ENCODE measurements at places on chromosomes 3 and 15.

DNA sequence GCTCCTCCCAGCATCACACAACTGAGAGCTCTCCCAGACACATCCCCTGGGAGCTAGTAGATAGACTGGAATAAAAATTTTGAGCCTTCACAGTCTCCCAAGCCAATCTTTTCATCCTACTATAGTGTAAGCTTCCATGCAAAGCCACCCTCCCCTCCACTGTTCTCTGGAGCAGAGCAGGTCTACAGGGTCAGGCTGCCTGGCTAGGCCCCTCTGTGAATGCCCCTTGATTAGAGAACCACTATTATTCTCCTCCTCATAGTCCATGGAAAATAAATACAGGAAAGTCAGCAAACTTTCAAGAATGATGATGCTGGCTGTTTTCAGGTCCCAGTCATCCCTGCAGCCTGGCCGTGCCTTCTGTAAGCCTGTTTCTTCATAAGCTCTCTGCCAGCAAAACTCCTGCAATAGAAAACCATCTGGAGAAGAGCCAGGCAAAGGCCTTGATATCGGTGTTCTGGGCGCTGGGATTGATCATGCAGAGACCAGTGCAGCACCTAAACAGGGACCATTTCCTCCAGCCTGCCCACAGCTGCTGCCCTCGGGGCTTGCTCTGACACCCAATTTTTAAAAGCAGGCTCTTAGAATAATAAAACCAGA, 51.7 kb downstream of the CRYGS start:
- no peak for DNase-seq

- DNase-seq: peak; percentile 90
Measured at GRCh38 chr3:71582036-71582611, 1.4 kb downstream of the FOXP1 start.

DNA sequence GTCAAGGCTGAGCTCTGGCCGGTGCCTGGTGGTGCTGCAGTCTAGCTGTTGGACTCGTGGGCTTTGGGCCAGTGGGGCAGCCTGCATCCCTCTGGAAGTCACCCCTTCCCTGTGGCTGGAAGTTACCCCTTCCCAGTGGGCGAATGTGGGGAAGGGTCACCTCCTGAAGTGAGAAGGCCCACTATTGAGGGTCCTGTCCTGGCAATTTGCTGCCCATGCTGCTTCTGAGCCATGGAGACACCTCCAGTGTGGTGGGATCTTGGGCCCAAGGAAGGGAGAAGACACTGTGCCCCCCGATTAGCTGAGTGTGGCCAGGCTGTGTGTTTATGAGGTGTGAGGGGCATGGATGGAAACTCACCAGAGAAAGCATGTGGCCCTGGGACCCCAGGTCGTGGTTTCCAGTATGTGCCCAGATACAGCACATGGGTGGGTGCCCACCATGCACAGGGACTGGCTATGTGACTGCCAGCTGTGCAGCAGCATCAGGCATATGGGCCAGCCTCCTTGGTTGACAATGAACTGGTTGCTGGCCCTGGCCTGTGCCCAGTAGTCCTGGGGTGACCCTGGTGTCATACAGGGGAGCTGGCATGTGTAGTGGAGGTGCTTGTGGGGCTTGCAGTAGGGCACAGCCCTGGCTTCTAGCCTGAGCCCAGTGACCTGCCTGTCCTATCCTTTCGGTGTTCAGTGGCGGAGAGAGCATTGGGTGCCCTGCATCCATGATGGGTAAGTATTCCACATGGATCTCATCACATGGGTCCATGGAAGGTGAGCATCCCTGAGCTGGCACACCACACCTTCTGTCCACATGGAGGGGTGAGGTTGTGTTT, 221.2 kb downstream of the SNRPN start:
- DNase-seq: peak; percentile 56

GRCh38 chr15:85379403-85380131, 836 bp upstream of the AKAP13 start:
- DNase-seq: no peak

GRCh38 chr3:94737116-94737515, 674.3 kb downstream of the NSUN3 start:
- DNase-seq: no peak

DNA sequence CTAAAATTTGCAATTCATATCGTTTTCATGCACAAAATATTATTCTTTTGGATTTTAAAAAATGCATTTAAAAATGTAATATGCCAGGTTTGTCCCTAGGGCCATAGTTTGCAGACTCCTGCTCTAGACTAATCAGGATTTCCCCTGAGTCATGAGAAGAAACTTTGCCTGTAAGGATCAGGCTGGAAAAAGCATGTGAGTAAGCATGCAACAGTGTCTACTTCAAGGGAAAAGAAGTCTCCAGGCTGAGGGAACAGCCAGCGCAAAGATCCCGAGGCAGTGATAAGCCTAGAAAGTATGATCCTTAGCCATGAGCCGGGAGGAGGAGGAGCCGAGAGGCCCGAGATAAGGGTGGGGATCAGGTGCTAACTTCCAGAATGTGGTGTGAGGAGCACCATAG, 382.8 kb upstream of the CFAP20DC start:
- no peak for DNase-seq

- no peak for DNase-seq
Measured at GRCh38 chr15:87589134-87589533, 667.4 kb downstream of the NTRK3 start.

GRCh38 chr15:34783991-34784390, 11.4 kb downstream of the ACTC1 start:
- no peak for DNase-seq

GRCh38 chr3:108208831-108209230, 13.4 kb downstream of the IFT57 start:
- DNase-seq: no peak

GRCh38 chr15:69265347-69265955, 33.3 kb upstream of the PAQR5 start:
- DNase-seq: no peak

DNA sequence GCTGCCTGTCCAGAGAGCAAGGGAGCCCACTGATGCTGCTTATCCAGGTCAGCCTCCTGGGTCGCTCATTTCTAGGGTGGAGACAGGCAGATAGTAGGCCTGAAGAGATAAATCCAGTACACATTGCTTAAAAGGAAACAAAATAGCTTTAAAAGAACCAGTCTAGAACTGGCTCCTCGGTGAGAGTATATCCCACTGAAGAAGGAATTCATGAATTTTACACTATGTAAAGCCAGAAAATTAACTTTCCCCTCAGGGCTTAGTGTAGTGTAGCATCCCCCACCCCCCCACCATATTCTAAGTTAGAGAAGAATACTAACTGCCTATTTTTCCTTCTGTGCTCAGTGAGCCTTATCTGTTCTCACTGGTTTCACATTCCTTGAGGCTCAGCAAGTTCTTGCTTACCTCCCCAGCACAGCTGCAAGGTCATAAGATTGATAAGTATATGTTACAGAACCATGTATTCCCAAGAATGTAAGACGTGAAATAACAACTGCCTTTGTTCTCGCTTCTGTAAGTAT, 30.5 kb upstream of the NOX5 start:
- no peak for DNase-seq

DNA sequence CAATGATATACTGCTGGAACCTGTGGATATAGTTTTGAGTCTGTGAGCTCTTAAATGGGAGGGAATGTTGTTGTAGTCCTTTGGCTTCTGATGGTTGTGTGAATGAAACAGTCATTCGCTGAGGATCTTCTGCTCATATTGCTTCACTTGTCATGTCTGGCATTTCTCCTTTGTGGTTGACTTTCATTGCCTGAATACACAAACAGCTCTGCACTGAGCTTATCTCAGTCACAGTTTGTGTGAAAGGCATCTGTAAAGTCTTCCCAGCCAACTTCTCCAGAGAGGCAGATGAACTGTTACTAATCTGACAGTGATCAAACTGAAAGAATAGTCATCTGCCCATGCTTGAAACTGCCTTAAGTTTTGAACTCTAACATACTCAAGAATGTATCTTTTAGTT, 59.8 kb downstream of the TMED3 start:
- DNase-seq: no peak

DNA sequence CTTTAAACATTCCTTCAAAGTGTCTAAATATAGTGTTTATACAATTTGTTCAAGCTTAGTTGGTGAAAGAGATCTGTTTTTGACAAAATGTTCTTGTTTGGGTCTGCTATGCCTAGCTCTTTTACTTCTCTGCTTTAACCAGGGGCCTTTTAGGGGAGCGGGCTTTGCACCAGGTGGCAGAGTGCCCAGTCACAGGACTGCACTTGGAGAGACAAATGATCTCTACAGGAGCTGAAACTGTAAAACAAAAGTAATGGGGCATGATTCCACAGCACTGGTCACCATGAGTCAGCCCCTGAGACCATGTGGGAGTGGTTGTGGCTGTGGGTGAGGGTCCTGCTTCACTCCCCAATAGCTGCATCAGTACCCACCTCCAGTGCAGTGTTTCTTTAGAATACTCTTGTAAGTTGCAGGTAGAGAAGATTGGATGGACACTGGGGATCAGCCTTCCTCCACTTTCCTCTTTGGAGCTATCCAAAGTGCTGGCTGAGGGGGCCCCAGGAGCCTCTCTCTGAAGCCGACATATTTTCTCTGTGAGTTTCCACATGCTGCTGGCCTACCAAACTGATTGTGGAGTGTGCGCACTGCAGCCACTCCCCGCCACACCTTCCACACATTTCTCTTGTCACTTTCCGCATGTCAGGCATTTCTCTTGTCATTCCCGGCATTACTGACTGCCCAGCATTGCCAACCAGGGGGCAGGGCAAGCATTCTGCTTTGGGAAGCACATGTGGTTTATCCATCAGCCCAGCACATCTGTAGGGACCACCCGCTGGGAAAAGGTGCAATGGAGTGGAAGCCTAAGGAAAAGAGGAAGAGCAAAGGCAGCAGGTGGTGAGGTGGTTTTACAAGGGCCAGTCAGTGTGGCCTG, 110.0 kb downstream of the EPHB1 start:
- DNase-seq: peak; percentile 30

GRCh38 chr3:150069633-150070032, 98.9 kb upstream of the PFN2 start:
- no peak for DNase-seq

DNA sequence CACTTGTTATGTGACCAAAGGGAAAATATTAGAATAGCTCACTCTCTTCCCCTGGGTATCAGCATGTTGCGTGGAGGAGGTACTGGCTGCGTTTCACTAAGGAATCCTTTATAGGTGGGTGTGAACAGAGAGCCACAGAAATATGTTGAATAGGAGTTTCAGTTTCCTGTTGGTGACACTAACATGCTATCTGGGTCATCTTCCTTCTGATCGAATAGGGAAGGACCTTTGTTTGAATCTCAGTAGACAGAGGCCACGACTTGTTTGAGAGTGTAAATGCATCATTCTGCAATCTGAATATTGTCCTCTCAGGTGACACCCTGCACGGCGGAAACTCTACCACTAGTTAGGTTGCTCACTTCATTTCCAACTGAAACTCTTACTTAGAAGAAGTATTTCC, 157.9 kb upstream of the SLC2A2 start:
- DNase-seq: no peak

DNA sequence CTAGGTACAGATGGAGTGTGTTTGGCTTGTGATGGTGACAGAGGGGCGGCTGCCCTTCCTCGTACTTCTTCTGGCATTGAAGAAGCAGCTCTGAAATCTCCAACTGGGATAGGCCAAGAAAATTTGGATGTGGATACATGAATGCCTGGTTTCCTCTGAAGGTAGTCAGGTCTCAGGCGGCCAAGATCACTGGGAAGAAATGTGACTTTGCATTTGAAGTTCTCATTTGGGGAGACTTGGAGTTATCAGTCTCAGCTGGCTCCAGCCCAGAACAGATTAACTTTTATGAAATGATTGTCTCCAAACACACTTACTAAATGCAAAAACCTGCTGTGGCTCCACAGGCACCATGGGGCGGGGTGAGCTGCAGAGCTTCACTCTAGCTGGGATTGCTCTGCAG, 215.9 kb downstream of the THSD4 start:
- DNase-seq: no peak

All from spleen (tissue), 13 donors.